Fibroblast of upper back skin (primary cell): ENCODE measurements at places on chromosomes 4 and X.

DNA sequence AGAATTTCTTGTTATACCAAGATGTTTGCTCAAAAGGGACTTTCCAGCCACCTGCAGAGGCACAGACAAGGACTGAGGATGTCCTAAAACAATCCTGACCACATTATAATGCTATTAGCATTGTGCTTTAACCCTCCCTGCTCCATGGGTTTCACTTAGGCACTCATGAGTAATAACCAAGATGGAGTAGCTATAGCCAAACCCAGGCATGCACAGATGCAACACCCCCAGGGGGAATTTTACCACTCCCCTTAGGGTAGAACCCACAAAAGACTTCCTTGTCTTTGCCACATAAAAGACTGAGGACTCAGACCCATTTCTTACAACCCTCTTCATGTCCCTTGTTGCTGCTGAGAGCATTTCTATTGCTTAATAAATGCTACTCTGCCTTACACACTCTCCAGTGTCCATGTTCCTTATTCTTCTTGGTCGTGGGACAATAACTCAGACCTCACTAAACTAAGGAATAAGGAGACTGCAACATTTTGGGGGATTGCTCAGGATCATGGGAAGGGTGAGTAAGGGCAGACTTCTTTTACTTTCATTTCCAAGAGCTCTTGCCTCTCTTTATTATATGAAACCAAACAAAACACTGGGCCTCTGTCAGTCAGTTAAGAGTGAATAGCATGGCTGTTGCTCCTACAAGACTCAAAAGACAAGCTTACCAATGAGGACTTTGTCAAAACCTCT is 103.5 kb downstream of the TECRL start:
- DNase-seq, result no peak

GRCh38 chr4:94610145-94610544 is 147.6 kb upstream of the BMPR1B start:
- DNase-seq, result no peak

- peak; percentile 9 for DNase-seq
These were observed 11.9 kb downstream of the ENPEP start for GRCh38 chr4:110487873-110488272.

DNA sequence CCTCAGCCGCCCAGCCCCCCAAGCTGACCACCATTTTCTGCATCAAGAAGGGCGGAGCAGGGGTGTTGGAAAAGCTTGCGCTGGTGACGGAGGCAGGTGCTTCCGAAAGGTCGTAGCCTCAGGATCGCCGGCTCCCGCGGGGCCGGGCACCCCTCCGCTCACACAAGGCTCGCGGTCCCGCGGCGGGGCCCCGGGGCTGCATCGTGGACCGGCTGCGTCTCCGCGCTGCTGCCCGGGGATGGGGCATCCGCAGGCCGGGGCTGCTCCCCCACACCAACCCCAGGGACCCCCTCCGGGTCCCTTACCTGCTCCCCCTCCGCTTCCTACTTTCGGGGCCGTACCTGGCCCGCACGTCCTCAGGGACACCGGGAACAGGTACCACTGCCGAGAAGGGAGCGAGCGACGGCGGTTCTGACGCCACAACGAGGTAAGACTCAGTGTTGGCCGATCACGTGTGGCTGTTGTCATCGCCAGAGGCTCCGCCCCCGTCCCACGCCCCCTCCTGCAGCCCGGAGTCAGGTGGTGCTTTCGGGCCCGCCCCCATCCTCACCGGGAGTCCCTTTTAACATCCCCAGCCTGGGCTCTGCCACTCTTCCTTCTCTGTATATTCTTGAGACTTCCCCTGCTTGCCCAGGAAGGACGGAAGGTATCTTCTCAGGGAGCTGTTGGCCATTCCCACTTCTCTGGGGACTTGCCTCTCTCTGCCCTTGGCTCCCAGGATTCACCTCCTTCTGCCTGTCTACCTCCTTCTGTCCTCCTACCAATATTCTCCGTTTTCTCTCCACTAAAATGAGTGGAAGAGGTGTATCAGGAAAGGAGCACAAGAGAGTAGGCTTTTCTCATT is at the start of gene BEX2:
Gene BEX2 (minus strand): TSS at position 436 of the 844 bp plus-strand sequence. CDS start 1,014 bp downstream, outside the sequence.
- DNase-seq, result peak; percentile 10

DNA sequence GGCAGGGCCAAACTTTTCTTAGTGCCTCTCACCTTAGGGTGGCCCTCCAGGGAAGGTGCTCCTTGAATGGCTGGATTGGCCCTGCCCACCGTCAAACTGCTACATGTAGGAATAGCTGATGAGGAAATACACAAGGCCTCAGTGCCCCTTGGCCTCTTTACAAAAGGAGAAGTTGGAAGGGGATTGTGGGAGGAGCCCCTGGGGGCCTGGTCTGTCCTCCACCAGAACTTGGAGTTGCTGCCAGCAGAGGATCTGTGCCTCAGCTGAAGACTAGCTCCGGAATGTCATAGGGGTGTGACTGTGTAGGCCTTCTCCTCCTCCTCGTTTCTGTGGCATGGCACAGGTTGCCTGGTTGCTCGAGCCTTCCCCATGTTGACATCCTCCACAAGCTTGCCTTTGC is 142.7 kb downstream of the AMMECR1 start:
- no peak for DNase-seq

DNA sequence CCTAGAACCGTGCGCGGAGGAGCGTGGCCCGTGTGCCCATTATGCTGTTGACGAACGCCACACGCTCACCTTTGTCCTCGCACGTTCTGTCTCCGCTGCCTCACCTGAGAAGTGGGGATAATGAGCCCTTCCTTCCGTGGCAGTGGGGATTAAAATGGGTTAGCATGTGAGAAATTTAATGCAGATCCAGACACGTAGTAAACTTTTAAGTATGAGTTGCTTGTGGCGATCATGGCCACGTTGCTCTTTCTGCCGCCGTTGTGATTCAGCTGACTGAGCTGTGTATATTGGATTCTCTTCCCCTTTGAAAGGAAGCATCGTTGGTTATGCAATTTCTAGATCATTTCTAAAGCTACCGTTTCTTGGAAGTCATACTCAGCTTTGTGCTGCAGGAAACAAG is 16.5 kb downstream of the TBC1D14 start:
- no peak for DNase-seq

GRCh38 chr4:26916195-26916594 is 55.6 kb downstream of the STIM2 start:
- DNase-seq, result peak; percentile 48

GRCh38 chrX:17414839-17415238 is 39.8 kb downstream of the NHS start:
- no peak for DNase-seq

DNA sequence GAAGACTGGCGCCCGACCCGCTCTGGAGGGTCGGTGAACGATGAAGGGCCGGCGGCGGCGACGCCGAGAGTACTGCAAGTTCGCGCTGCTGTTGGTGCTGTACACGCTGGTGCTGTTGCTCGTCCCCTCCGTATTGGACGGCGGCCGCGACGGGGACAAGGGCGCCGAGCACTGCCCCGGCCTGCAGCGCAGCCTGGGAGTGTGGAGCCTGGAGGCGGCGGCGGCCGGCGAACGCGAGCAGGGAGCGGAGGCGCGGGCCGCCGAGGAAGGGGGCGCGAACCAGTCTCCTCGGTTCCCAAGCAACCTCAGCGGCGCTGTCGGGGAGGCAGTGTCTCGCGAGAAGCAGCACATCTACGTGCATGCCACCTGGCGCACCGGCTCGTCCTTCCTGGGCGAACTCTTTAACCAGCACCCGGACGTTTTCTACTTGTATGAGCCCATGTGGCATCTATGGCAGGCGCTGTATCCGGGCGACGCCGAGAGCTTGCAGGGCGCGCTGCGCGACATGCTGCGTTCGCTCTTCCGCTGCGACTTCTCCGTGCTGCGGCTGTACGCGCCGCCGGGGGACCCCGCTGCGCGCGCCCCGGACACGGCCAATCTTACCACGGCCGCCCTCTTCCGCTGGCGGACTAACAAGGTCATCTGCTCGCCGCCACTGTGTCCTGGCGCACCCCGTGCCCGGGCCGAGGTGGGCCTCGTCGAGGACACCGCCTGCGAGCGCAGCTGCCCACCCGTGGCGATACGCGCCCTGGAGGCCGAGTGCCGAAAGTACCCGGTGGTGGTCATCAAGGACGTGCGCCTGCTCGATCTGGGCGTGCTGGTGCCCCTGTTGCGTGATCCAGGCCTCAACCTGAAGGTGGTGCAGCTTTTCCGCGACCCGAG is 568 bp downstream of the CHST7 start:
- peak; percentile 41 for DNase-seq

- no peak for DNase-seq
These were observed 159.8 kb downstream of the CPEB2 start for GRCh38 chr4:15162046-15162445.

GRCh38 chr4:84151574-84151973 is 347.5 kb downstream of the NKX6-1 start:
- no peak for DNase-seq

- DNase-seq, result no peak
These were observed 38.1 kb upstream of the PDE5A start for GRCh38 chr4:119666653-119667091.

DNA sequence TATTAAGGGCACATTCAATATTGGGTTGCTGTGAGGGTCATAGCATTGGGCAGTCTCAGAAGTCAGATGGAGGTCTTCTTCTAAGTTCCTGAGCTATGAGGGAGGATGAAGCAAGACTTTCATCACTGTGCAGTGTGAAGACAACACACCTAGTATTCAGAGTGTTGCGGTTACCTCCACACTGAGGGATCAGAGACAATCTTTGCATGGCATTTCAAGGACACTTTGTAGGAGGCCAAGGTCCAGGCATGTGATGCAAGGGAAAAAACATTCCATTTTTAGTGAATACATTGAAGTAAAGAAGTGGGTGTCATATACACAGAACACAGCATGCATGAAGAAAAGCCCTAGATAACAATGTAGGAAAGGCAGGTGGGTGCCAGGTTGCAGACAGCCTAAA is 481.2 kb upstream of the DIPK2B start:
- DNase-seq, result no peak

GRCh38 chr4:139674875-139675550 is 9.4 kb downstream of the MGST2 start:
- no peak for DNase-seq

- no peak for DNase-seq
These were observed 7.1 kb downstream of the FAM13A start for GRCh38 chr4:89049853-89050252.

GRCh38 chr4:120769227-120769626 is 153.3 kb downstream of the PRDM5 start:
- DNase-seq, result peak; percentile 82

DNA sequence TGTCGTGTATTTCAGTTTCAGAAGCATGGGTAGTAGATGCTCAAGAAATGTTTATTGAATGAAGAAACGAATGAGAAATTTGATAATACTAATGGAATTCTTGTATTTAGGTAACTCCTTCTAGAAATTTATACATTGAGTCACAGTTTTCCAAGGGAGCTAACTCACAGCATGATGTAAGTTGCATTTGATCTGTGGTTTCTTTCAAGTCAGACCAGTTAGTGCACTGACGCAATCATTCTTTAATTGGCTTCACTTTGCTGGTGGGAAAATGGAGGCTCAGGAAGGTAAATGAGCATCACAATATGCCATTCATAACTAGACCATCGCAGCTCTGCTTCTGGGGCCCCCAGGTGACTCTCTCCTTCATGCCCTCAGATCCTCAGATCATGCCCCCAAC is 17.3 kb upstream of the CWH43 start:
- DNase-seq, result peak; percentile 80

GRCh38 chrX:111874241-111874640 is 1.7 kb upstream of the TRPC5OS start:
- DNase-seq, result no peak

DNA sequence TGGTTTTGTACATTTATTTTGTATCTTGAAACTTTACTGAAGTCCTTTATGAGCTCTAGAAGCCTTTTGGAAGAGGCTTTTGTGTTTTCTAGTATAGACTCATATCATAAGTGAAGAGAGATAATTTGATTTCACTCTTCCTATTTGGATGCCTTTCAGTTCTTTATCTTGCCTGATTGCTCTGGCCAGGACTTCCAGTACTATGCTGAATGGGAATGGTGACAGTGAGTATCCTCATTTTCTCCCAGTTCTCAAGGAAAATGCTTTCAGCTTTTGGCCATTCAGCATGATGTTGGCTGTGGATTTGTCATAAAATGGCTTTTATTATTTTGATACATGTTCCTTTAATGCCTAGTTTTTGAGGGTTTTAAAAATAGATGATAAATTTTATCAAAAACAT is 1061.3 kb downstream of the STPG2 start:
- no peak for DNase-seq

DNA sequence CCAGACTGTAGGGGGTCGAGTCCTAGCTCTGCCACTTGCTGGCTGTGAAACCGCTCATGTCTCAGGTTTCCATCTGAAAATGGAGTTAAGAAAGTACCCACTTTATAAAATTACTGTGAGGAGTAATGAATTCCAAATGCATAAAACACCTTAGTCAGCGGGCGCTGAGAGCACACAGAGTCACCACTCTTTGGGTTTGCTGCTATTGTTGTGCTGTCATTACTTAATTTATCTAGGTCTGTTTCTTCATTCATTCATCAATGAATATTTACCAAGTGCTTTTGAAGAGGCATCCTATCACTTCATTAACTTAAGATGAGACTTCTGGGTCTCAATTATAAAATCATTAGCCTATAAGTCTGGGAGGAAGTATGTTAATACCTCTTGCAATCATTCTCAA is 317.3 kb downstream of the FBXW7 start:
- no peak for DNase-seq

DNA sequence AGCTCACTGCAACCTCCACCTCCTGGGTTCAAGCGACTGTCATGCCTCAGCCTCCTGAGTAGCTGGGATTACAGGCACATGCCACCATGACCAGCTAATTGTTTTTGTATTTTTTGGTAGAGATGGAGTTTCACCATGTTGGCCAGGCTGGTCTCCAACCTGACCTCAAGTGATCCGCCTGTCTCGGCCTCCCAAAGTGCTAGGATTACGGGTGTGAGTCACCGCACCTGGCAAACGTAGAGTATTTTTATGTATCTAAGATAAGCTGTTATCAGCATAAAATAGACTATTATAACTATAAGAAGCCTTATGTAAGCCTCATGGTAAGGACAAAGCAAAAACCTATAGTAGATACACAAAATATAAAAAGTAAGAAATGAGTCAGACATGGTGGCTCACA is 304.1 kb downstream of the CHIC1 start:
- no peak for DNase-seq

DNA sequence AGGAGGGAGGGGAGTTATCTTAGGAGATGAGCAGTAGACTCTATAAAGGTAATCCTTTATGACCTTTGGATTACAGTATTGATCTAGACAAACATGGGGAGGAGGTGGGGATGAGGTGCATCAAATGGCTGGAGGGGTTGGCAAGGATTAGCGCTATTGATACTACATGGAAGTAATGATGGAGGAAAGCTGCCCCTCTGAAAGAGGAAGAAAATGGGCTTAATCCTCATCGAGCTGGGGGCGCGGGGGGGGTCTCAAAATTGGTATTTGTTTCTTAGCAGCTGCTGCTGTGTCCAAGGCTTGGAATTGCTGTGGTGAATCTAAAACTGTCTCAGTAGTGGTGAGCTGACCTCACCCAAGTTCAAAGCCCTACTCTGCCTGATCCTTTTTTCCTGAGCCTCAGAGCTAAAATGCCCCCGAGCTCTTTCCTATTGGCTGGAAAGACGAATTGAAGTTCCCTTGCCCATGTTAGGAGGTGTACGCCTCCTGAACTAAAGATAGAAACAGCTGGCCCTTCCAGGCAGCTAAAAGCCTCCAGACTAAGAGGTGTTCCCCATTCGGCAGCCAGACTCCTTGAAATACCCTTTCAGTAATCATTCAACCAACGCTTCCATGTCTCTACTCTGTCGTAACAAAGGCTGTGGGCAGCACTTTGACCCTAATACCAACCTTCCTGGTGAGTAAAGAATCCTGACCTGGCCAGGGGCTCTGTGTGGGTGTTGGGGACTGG is at the start of gene ITGB1BP2:
Gene ITGB1BP2 (plus strand): TSS at position 556 of the 730 bp plus-strand sequence. CDS start 57 bp downstream, at position 613.
- DNase-seq, result peak; percentile 58

GRCh38 chr4:41728573-41728913 is 20.0 kb downstream of the PHOX2B start:
- DNase-seq, result no peak
